ENCODE measurements at places on chromosomes 5 and 9.
A peak's percentile ranks its signal among the peaks of the same experiment; 100 is the strongest.

- DNase-seq, result no peak
- H3K36me3 ChIP-seq, result peaks cover 8% of the 10 kb centered on the region
- peaks cover 3% of the 10 kb centered on the region for H3K27me3 ChIP-seq
- H3K4me1 ChIP-seq, result peaks cover 49% of the 10 kb centered on the region
Observed at GRCh38 chr5:10733426-10733825, 27.6 kb downstream of the DAP start.

- peaks cover 56% of the 10 kb centered on the region for H3K4me1 ChIP-seq
- H3K27me3 ChIP-seq, result peaks cover 1% of the 10 kb centered on the region
- peak; percentile 66 for DNase-seq
- H3K27ac ChIP-seq, result peak overlapping the region; percentile 94
- H3K36me3 ChIP-seq, result peaks cover 30% of the 10 kb centered on the region
Observed at GRCh38 chr9:71685394-71685793, 82.9 kb downstream of the CEMIP2 start.

GRCh38 chr9:12698986-12699385, 5.8 kb downstream of the TYRP1 start:
- no peak overlapping the region for H3K27ac ChIP-seq
- no peaks in the 10 kb centered on the region for H3K4me1 ChIP-seq
- H3K36me3 ChIP-seq, result no peaks in the 10 kb centered on the region
- no peak overlapping the region for H3K4me3 ChIP-seq
- no peak for DNase-seq

DNA sequence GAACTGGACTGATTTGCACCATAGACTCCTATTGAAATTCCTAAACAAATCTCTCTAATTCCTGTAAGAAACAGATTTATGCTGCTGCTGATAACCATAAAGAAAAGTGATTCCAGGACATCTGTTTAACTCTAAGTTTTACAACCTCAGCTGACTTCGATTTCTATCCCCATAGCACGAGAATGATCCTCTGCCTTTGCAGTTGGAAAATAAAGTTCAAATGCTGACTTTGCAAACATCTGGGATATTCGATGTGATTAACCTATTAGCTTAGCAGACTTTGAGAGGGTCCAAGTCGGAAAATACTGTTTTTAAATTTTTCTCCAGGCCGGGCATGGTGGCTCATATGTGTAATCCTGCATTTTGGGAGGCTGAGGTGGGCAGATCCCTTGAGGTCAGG, 247.3 kb downstream of the PSAT1 start:
- no peaks in the 10 kb centered on the region for H3K36me3 ChIP-seq
- no peak overlapping the region for H3K4me3 ChIP-seq
- DNase-seq, result no peak
- H3K4me1 ChIP-seq, result no peaks in the 10 kb centered on the region

DNA sequence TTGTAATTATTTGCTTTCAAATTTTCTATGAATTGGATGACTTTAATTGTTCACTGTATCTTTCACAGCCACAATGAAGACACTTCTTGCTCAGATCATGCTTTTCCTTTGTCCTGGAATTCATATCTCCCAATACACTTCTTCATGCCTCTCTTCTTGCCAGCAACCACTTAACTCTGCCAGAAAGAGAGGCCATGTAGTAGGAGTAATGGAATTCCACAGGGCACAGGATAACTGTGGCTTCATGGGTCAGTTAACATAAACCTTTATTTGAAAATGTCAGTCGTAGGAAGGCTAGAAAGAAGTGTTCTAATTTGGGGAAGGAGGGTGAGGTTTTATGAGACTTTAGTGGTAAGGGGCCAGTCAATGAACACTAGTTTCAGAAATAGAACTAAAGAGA, 190.3 kb downstream of the TMEM167A start:
- H3K4me3 ChIP-seq, result no peak overlapping the region
- no peaks in the 10 kb centered on the region for H3K27me3 ChIP-seq
- no peak for DNase-seq
- no peaks in the 10 kb centered on the region for H3K36me3 ChIP-seq

DNA sequence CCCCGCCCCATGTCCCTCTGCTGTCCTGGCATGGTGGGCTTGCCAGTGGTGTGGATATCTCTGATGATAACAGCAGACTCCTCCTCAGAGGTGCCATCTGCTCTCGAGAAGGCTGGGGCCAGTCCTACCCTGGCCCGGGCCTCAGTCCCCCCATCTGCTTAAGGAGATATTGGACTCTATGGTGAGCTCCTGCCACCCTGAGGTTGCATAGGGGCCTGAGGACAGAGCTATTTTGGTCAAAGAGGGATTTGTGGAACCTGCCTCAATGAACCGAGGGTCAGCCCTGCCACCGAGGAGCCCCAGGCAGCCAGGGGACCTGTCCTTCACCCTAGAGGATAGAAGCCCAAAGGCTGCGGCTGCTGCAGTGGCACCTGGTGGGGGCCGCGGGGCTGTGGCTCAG, 32.6 kb downstream of the NTNG2 start:
- H3K27ac ChIP-seq, result no peak overlapping the region
- H3K27me3 ChIP-seq, result no peaks in the 10 kb centered on the region

Measured in immature natural killer cell (primary cell).